Lung microvascular endothelial cell (primary cell): ENCODE measurements at places on chromosomes 2 and 18.

DNA sequence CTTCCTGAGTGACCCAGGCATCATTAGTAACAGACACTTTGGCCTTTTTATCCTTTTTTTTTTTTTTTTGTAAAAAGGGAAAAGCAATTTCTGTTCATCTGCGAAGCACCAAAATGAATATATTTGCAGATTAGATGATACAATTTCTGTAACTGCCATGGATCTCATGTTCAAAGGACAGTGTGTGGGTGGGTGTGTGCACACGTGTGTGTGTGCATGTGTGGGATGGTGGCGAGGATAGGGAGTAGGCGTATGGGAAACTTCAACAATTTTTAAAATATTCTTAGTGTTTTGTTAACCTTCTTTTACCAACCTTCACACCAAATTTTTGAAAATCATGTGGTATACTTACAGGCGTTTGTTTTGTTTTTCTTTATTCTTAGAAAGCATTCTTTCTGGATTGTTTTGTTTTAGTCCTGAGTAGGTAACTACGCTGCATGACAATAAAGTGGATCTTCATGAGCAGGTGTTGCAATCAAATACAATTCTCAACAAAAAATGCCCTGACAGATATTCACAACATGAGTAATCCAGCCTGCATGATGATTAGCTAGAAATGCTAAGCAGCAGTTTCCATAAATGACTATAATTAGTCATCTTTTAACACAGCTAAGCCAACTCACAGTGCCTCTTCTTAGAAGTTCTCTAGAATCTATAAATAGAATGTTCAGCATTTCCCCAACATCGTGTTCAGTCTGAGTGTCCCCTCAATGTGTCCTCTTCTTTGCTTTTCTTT, 53.5 kb upstream of the RMDN2 start:
- DNase-seq, result peak; percentile 48

- peak; percentile 91 for DNase-seq
Observed at GRCh38 chr18:25233528-25234321, 118.2 kb downstream of the ZNF521 start.

- no peak for DNase-seq
Observed at GRCh38 chr2:226869371-226869770, 33.5 kb downstream of the RHBDD1 start.

GRCh38 chr18:63850020-63850419, 37.5 kb upstream of the SERPINB2 start:
- DNase-seq, result no peak

DNA sequence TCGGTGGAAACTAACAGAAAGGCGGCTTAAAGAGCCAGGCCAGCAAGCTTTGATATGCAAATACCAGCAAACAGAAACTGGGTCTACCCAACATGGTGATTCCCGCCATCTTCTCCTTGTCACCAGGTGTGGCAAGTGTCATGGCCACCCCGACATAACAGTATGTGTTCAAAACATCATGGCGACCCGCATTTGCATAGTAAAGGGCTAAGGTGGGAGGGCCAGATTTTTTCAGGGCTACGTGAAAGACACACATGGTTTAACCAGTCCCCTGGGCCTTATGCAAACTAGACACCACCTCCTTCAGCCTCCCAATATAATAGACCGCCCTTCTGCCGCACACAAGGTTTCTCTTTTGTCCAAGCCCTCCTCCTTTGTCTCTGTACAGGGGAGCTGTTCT, 260.4 kb downstream of the METTL4 start:
- DNase-seq, result no peak

GRCh38 chr2:681312-681711, 4.1 kb upstream of the TMEM18 start:
- no peak for DNase-seq

GRCh38 chr2:33022395-33022985, 75.7 kb downstream of the LTBP1 start:
- DNase-seq, result no peak

- DNase-seq, result no peak
Observed at GRCh38 chr2:22282916-22283315, 1102.1 kb upstream of the KLHL29 start.

DNA sequence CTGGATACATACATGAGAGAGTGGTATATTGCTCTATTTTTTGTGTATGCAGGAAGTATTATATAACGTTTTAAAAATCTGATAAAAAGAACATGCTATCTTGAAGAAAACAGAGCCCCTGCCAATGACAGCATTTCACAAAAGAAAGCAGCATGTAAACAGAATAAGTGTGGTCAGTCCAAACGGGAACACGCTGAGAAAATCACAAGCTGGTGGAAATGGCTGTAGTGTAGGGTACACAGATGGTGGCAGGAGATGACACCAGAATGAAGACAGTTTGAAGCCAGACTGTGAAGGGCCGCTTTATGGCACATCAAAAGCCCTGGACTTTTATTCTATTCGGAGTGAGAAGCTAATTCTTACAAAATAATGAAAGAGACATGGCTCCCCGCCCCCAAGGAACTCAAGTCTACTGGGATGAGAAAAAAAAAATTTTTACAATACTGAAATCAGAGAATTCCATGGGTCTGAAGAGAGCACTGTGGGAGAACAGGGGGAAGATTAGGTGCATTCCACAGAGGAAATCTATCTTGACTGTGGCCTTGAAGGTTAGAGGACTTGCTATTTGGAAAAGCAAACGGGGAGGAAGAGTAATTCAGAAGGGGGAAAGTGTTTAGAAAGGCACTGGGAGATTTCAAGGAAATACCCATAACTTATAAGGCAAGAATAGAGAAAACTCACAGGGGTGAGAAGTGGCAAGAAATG, 217.7 kb upstream of the SMAD7 start:
- DNase-seq, result no peak

GRCh38 chr2:237290261-237290660, 123.7 kb downstream of the COL6A3 start:
- no peak for DNase-seq

DNA sequence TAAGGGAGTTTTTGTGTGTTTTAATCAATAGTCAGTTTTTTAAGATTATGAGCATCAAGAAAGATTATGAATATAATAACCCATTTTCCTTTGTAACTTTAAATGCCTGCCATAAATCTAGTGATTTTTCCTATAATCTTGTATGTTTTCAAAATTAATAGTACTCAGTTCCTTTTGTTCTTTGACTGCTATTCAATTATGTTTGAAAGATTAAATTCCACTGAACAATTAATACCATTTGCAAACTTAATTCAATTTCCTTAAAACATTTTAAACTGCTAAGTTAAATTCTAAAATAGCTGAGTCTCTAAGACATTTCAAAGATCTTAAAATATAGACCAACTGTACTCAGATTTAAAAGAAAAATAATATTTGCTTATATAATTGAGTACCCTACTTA, 1173.9 kb upstream of the TMEFF2 start:
- DNase-seq, result no peak

DNA sequence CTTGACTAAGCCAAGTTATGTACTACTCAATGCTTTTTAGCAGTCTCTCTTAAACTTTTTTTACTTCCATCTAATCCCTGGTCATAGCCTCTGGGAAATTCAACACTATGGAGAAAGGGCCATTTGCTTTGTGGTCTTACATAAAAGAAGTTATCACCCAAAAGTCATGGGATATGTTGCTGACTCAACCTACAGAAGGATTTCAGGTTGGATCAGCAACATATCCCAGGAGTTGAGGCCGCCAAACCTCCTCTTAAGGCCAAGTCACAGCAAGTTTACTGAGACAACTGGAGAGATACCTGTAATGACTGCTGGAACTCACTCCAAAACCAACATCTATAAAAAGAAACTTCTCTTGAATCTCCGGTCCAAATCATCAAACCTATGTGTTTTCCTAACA, 141.1 kb downstream of the IRS1 start:
- DNase-seq, result no peak

DNA sequence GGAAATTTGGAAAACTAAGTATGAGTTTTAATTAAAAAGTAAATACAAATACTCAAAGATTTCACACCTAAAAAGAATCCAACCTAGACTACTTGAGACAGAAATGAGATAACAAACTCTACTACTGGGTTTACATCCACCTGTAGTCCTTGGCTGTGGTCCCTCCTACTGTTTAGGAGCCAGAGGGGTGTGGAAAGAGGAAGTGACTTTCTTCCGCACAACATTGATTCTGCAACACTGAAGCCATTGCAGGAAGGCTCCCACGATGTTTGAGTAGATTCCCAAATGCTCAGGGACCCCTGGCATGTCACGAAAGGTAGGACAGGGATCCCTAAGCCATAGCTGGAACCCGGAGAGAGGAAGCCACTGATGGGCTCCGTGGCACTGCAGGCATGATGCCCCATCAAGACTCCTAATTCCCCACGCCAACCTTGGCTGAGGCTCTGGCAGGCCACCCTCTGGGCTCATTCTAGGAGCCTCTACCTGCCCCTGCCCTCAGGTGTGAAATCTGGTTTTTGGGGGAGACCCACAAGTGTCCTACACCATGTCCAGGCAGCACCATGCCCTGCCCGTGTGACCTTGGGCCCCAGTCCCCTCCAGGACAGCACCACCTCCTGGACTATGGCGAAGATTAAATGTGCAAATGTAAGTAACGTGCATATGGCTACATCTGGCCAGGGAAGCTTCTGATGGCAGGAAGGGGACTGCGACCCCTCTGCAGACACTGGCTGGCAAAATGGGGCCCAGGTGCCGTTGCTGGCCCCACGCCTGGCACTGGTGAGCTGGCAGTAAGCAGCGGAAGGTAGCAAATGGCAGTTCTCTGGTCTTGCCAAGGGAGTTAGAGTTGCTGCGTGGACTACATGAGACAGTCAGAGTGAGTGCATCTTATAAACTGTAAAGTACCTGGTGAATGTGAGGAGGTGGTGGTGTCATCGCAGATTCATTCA, 38.2 kb upstream of the MAL start:
- DNase-seq, result no peak

- no peak for DNase-seq
Observed at GRCh38 chr18:58403799-58404455, 225.0 kb downstream of the ALPK2 start.

- no peak for DNase-seq
Observed at GRCh38 chr2:107809835-107810234, 16.9 kb upstream of the RGPD4 start.
